ENCODE measurements at places on chromosomes 5 and 9. TPM values are rescaled to one million over a fixed set of nuclear protein-coding genes. Genes with fewer than 3 reads are reported as not detected.

GRCh38 chr9:105188746-105189145, 55.7 kb upstream of the SLC44A1 start:
- DNase-seq: no peak

GRCh38 chr5:4700069-4700468, 440.1 kb upstream of the ADAMTS16 start:
- DNase-seq: peak; percentile 12

- DNase-seq: no peak
Observed at GRCh38 chr5:118796081-118796480, 192.3 kb downstream of the DTWD2 start.

DNA sequence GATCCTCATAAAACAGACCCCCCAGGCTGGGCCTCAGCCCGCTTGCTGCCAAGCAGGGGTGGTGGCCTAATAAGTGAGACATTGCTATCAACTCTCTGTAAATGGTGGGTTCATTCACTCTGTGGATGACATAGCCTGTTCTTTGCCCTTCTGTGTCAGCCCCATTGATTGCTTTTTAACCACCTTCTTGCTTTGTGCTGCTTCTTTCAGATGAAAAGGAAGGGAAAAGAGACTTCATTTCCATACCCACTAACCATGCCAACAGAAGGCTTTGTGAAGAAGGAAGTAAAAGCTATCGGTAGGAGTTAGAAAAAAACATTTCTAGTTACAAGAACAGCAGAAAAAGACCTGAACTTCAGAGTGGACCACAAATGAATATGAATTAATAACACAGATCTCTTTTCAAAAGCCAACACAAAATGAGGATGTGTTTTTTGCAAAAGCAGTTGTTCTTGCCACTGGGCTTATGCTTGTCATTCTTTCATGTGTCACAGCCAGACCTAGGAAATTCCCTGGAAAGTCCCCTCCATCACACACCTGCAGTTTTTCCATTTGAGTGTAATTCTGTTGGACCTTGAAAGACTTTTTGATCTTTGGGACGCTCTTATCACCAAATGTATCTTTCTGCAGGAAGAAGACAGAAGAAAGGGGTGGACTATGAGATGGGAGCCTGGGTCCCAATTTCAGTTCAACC, 507.7 kb downstream of the CCDC171 start:
- DNase-seq: no peak

- DNase-seq: no peak
Observed at GRCh38 chr5:179585941-179586401, 35.6 kb downstream of the RUFY1 start.

DNA sequence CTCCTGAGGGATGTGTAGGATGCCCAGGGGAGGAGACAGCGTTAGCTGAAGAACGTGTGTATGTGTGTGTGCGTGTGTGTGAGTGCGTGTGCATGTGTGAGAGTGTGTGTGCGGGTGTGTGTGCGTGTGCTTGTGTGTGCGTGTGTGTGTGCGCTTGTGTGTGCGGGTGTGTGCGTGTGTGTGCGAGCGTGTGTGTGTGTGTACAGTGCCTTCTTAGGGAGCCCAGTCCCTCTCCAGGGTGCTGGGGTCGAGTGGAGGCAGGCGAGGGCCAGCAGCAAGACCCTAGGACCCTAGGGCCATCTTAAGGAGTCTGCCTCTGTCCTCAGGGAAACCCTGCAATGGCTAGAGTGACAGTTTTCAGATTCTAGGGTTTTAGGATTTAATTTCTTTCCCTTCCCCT, 26.0 kb upstream of the STXBP1 start:
- DNase-seq: no peak

IRGM gene
- 0.18 TPM for total RNA-seq

PCDH12 gene
- not detected for total RNA-seq

AK1 gene
- 62.1 TPM for total RNA-seq

FANCC gene
- total RNA-seq: 17.8 TPM

PCDHB16 gene
- 1.8 TPM for total RNA-seq

FAM174A gene
- 11.0 TPM for total RNA-seq

IFNA13 gene
- total RNA-seq: not detected

Data from Panc1 (cell line).